ENCODE measurements at places on chromosomes 2 and 18.
A peak's percentile ranks its signal among the peaks of the same experiment; 100 is the strongest.

DNA sequence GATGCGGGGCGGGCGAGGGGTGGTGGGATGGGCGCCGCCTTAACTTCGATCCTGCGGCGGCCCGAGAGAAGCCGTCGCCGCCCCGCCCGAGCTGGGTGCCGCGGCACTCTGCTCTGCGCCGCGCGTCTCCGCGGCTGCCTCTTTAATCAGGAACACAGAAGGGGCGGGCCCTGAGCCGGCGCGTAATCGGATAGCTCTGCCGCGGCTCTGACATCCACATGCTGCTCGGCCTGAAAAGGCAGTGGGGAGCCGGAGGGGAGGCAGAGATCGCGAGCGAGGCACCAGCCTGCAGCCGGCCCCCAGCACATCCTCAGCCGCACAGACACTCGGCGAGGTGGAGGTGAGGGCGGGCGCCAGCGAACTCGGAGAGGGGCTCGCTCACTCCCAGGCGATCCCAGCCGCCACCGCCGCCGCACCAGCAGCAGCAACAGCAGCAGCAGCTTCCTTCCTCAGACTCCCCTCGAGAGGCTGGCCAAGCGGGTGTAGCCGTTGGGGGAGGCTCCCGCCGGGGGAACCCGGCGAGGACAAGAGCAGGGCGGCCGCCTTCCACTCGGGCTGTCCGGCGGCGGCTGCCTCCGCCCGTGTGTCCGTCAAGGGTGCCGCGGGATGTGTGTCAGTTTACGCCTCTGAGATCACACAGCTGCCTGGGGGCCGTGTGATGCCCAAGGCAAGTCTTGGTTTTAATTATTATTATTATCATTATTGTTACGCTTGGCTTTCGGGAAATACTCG, at the start of gene NRP2:
Gene NRP2 (plus strand): TSS at position 263 of the 732 bp plus-strand sequence. CDS start 790 bp downstream, outside the sequence.
- peak; percentile 92 for DNase-seq

DNA sequence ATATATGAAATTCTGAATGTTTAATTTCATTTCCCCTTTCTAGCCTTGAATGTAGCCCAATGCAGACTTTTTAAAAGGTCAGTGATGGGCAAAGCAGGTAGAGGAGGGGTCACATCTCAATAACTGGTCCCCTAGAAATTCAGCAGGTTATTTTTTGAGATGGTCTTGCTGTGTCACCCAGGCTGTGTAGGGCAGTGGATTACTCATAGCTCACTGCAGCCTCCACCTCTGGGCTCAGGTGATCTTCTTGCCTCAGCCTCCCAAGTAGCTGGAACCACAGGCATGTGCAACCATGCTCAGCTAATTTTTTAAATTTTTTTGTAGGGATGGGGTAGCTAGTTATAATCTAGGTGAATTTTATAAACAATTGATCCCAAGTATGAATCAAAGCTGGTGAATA, 8.8 kb downstream of the IAH1 start:
- no peak for DNase-seq

DNA sequence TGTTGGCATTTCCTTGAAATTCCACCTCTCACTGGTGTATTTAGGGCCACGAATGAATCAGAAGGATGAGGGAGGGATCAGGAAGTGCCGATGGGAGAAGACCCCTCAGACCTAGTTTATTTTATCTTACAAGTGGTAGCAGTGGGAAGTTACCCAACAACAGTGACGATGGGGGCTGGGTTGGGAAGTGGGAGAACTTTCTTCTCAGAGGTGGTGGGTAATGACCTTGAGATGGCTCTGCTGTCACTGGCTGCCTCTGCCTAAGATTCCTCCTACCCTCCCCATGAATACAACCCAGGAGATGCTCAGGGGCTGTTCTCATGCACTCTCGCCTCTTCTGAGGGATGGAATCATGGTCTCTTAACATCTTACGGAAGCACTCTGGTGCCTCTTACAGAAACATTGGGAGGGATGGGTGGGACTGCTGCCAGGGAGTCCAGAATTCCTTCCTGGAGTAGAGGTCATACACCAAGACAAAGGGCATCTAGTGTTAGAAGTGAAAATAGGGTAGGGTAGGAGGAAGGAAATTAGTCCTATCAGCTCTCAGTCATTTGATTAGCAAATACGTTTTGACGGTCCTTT, 58.5 kb upstream of the TXNDC2 start:
- no peak for DNase-seq

DNA sequence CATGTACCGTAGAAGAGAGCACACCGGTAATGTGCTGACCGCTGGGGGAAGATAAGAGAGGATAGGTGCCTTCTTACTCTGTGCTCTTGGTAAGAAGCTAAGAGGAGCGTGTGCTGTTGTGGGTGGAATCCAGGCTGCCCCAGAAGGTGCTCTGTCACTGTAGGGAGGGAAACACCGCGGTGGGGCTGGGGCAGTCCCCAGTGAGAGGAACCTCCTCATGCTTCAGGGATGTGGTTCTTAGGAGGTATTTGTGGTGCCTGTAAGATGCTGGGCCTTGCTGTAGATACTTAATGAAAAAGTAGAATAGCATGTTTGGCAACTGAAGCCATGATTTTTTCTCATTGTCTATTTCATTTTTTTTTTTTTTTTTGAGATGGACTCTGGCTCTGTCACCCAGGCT, 1.1 kb downstream of the COLEC11 start:
- DNase-seq = no peak

DNA sequence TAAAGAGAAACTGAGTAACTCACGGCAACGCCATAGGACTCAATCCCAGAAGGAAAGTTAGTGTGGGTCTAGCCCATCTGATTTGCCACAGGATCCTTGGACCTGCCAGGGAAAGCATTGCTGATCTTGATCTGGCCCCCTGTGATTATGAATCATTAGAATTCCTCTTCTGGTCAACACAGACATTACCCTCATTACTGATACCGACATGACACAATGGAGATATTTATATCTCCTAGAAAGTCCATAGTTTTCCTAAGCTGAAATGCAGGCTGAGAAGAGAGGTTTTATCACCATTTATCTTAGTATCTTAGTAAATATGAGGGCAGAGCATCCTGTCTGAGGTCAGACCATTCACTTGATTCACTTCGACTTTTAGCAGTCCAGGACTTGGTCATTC, 75.5 kb upstream of the CCDC68 start:
- no peak for DNase-seq

DNA sequence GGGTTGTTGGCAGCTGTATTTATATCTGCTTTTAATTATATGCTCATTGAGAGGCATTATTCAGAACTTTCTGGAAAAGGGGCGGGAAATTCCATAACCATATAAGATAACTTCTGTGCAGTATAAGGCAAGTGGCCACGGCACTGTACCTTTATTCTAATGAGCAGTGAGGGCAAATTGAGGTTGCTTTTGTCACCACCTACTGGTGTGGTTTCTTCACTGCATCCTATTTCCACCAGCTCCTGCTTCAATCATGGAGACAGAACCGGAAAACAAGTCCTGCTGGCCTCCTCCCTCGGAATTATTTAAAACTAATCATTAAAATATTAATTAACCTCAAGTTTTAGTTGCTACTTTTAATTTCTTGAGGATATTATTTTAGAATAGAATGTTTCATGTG, 759.4 kb downstream of the CBLN2 start:
- no peak for DNase-seq

- no peak for DNase-seq
Measured at GRCh38 chr2:32119161-32119560, 46.5 kb upstream of the SLC30A6 start.

- DNase-seq = no peak
Measured at GRCh38 chr2:215979620-215980019, 33.7 kb downstream of the MREG start.

DNA sequence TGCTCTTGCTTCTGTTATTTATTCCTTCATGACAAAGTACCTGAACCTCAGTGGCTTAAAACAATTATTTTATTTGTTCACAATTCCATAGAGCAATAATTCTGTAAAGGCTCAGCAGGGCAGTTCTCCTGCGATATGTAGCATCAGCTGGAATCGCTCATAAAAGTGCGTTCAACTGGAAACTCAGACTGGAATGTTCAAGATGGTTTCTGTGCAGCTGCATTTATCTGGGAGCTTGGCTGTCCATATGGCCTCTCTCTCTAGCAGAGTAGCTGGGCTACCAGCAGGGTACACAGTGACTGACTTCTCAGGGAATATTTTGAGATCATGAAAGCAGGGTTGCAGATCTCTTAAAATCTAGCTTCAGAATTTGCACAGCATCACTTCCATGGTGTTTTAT, 13.5 kb downstream of the CCDC121 start:
- peak; percentile 28 for DNase-seq

GRCh38 chr2:225100856-225101294, 58.6 kb upstream of the DOCK10 start:
- DNase-seq = no peak

- DNase-seq = no peak
Measured at GRCh38 chr2:203720915-203721672, 14.7 kb downstream of the CD28 start.

- no peak for DNase-seq
Measured at GRCh38 chr18:44258576-44258975, 422.1 kb upstream of the SETBP1 start.

- no peak for DNase-seq
Measured at GRCh38 chr18:67864677-67865340, 348.3 kb upstream of the DSEL start.

- no peak for DNase-seq
Measured at GRCh38 chr2:160458718-160459453, 34.7 kb downstream of the RBMS1 start.

DNA sequence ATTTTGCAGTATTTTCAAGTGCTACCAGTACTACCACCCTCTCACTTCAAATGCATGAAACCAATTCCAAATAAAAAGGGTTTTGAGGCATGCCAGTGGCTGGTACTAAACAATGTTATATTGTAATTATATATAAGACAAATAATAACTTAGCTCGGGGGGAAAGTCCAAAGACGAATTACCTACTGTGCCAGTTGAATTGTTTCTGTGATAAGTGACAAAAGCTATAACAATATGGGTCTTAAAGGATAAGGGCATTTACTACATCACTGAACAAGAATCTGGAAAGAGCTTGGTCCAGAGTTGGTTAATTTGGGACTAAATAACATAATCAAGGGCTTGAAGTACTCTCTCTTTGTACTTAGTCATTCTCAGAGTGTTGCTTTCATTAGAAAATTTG, 404.7 kb upstream of the CHAC2 start:
- DNase-seq = no peak

GRCh38 chr2:161357097-161357496, 48.9 kb downstream of the PSMD14 start:
- DNase-seq = no peak

GRCh38 chr2:112887964-112888749, 22.8 kb upstream of the IL37 start:
- DNase-seq = no peak

GRCh38 chr2:53209679-53210458, 557.7 kb upstream of the CHAC2 start:
- DNase-seq = no peak

- no peak for DNase-seq
Measured at GRCh38 chr2:237513693-237514092, 26.6 kb downstream of the MLPH start.

DNA sequence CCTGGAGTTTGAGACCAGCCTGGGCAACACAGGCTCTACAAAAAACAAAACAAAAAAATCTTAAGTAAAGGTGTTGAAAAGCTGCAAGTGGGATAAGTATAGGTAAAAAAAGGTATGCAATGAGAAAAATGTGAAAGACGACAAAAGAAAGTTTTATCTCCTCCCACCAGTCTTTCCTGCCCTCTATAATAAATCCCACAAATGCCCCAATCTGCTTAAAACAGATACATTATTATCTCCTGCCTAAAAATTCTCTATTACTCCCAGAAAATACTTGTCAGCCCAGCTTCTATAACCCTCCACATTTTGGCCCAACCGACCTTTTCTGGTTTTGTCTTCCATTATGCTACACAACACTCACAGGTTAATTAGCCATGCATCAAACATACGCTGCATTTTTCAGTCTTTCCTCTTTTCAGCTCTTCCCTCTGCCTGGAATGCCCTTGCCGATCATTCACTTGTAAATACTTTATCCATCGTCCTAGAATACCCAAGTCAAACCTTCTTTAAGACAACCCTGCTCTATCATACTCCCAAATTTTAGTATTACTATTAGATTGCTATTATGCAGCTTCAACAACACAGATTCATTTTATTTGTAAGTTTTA, 10.8 kb downstream of the ASXL2 start:
- no peak for DNase-seq

DNA sequence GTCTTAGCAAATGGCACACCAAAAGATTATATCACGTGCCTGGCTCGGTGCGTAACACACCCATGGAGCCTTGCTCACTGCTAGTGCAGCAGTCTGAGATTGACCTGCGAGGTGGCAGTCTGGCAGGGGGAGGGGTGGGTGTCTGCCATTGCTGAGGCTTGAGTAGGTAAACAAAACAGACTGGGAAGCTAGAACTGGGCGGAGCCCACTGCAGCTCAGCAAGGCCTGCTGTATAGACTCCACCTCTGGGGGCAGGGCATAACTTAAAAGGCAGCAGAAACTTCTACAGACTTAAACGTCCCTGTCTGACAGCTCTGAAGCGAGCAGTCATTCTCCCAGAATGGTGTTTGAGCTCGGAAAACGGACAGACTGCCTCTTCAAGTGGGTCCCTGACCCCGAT, 55.9 kb upstream of the FSHR start:
- no peak for DNase-seq

DNA sequence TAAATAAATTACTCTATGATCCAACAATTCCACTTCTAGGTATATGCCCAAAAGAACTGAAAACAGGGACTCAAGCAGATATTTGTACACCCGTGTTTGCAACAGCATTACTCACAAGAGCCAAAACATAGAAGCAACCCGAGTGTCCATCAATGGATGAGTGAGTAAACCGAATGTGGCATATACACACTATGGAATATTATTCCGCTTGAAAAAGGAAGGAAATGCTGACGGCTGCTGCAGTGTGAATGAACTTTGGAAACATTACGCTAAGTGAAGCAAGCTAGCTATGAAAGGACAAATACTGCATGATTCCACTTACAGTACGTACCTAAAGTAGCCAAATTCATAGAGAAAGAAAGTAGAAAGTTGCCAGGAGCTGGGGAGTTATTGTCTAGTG, 32.2 kb downstream of the MREG start:
- no peak for DNase-seq

GRCh38 chr2:176583607-176584006, 314.4 kb downstream of the MTX2 start:
- no peak for DNase-seq

DNA sequence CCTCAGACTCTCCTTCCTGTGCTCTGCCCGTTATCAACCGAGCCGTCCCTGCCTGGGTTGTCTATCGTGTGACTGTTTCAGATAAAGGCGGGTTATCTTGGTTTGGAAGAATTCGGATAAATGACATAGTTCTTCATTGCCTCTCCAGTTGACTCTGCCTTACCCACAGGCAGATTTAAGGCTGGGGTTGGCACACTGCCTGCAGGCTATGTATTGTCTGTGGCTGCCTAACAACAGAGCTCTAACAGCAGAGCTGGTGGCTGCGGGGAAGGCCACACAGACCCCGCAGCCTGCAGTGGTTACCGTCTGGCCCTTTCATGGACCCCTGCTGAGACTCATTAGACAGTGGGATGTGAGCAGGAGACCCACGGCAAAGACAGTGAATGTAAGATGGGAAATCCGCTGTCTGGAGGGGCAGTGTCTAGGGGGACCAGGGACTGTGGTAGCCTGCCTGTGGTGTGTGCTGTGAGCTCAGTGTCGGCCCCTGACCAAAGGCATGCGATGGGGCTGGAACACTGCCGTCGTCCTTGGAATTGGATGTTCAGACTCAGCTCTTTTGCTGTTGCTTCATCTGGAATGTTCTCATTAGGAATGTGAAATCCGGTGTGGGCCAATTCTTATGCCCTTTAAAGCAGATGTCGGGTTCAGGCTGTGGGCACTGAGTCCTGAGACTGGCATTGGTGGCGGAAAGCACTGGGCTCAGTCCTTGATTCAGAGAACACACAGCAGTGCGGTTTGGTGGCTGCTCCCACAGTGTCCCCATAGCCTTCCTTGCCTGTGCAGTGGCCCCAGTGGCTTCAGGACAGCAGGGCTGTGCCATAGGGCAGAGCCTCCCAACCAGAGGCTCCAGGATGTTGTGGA, 44.5 kb downstream of the SH3RF3 start:
- DNase-seq = peak; percentile 79

Data from retina (tissue), 1 donor.